ENCODE measurements at places on chromosomes 11 and 22. TPM values are rescaled to one million over a fixed set of nuclear protein-coding genes. Genes with fewer than 3 reads are reported as not detected.
A peak's percentile ranks its signal among the peaks of the same experiment; 100 is the strongest.

GRCh38 chr22:43126501-43127165 lies 16.1 kb downstream of the BIK start:
- peaks cover 3% of the 10 kb centered on the region for H3K4me1 ChIP-seq
- no peak overlapping the region for H3K27ac ChIP-seq

DNA sequence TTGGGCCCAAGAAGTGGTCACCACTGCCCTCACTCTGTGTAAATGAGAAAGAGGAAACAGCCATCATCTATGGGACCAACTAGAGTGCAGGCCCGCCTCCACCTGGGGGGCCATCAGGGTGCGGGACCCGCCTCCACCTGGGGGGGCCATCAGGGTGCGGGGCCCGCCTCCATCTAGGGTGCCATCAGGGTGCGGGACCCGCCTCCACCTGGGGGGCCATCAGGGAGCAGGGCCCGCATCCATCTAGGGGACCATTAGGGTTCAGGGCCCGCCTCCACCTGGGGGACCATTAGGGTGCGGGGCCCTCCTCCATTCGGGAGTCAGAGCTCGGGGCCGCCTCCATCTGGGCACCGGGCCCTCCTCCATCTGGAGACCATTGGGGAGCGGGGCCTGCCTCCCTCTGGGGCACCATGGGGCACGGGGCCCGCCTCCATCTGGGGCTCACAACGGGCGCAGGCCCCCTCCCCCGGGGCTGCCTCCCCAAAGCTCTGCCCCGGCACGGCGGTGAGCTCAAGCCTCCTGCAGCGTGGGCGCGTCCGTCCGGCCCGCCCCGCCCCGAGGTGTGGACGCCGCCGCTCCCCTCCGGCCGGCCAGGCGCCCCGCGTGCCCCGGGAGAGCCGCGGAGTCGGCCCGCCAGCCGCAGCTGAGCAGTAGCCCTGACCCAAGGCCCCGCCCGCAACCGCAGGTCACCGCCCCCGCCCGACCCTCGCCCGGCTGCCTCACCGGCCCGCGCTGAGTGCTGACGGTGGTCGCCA lies 512 bp downstream of the TOLLIP start:
- no peak overlapping the region for H3K27ac ChIP-seq
- H3K4me1 ChIP-seq = peaks cover 29% of the 10 kb centered on the region
- peak; percentile 54 for DNase-seq
- peak overlapping the region; percentile 44 for H3K4me3 ChIP-seq
- peaks cover 19% of the 10 kb centered on the region for H3K36me3 ChIP-seq

DNA sequence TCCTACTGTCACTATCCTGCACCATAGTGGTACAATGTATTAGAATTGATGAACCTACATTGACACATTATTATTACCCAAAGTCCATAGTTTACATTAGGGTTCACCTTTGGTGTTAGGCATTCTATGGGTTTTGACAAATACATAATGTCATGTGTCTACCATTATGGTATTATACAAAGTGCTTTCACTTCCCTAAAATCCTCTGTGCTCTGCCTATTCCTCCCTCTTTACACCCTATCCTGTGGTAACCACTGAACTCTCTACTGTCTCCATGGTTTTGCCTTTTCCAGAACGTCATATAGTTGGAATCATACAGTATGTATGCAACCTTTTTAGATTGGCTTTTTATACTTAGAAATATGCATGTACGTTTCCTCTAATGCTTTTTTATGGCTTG lies 51.5 kb downstream of the CCDC15 start:
- H3K36me3 ChIP-seq = peaks cover 55% of the 10 kb centered on the region
- no peak overlapping the region for H3K27ac ChIP-seq
- H3K27me3 ChIP-seq = no peaks in the 10 kb centered on the region
- H3K4me1 ChIP-seq = no peaks in the 10 kb centered on the region
- no peak for DNase-seq

DNA sequence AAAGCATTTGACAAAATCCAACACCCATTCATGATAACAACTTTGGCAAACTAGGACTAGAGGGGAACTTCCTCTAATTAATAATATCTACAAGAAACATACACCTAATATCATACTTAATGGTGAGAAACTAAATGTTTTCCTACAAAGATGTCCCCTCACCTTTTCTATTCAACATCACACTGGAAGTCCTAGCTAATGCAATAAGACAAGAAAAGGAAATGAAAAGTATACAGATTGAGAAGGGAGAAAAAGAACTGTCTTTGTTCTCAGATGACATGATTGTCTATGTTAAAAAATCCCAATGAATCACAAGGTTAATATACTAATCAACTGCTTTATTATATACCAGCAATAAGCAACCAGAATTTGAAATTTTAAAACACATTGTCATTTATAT lies 52.4 kb downstream of the C11orf65 start:
- DNase-seq = no peak
- no peaks in the 10 kb centered on the region for H3K27me3 ChIP-seq
- no peak overlapping the region for H3K4me3 ChIP-seq
- H3K27ac ChIP-seq = no peak overlapping the region

DNA sequence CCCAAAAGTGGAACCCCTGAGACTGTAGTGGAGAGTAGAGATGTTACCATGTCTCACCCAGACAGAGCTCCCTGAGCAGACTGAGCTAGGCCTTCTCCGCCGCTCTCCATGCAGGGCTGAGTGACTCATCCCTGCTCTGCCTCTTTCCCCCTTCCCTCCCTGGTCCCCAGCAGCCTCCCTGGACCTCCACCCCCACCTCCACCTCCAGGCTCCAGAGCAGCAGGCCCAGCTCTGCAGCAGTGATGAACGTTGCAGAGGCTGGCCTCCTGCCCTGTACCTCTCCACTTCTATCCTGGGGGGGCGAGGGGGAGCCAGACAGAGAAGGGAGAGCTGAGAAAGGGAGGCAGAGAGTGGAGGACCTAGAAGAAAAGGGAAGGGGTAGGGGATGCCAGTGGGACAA lies 19.3 kb upstream of the ARAP1 start:
- H3K4me3 ChIP-seq = no peak overlapping the region
- no peak for DNase-seq
- H3K27ac ChIP-seq = no peak overlapping the region
- peaks cover 4% of the 10 kb centered on the region for H3K4me1 ChIP-seq

- no peak overlapping the region for H3K4me3 ChIP-seq
- H3K27ac ChIP-seq = no peak overlapping the region
- no peak for DNase-seq
These were observed 97.2 kb downstream of the PIWIL4 start for GRCh38 chr11:94664346-94664745.

- no peaks in the 10 kb centered on the region for H3K36me3 ChIP-seq
- DNase-seq = no peak
- no peak overlapping the region for H3K4me3 ChIP-seq
- no peak overlapping the region for H3K27ac ChIP-seq
These were observed 189.6 kb downstream of the ADAMTS15 start for GRCh38 chr11:130638033-130638432.

DNA sequence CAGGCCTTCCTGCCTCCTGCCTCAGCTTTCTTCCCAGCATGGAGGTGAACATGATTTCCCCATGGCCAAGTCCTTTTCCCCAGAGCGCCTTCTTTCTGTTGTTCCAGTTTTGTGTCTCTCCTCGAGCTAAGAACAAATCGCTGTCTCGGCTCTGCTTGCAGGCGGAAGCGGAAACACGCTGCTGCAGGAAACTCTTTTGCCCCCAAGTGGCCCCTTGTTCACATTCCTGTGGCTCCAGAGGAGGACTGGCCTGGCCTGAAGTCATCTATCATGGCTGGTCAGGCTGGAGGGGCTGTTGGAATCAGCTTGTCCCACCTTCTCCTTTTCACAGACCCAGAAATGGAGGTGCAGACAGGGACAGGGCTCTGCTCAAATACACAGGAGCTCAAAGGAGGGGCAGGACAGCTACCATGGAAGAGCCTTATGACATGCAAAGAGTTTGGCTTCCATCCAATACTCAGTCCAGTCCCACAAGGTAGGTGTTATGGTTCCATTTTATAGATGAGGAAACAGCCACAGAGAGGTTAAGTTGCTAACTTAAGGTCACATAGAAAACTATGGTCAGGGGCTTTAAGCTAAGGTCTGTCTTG lies 182.2 kb upstream of the SYT13 start:
- H3K4me3 ChIP-seq = no peak overlapping the region
- no peak for DNase-seq
- H3K27me3 ChIP-seq = peaks cover 3% of the 10 kb centered on the region
- no peak overlapping the region for H3K27ac ChIP-seq
- no peaks in the 10 kb centered on the region for H3K4me1 ChIP-seq

GRCh38 chr11:11959601-11960000 lies 48.8 kb downstream of the DKK3 start:
- H3K36me3 ChIP-seq = peaks cover 25% of the 10 kb centered on the region
- no peak overlapping the region for H3K4me3 ChIP-seq
- H3K27me3 ChIP-seq = peaks cover 6% of the 10 kb centered on the region
- no peak for DNase-seq

- H3K27me3 ChIP-seq = no peaks in the 10 kb centered on the region
- peaks cover 11% of the 10 kb centered on the region for H3K36me3 ChIP-seq
- no peak overlapping the region for H3K4me3 ChIP-seq
- DNase-seq = no peak
- no peak overlapping the region for H3K27ac ChIP-seq
- peaks cover 2% of the 10 kb centered on the region for H3K4me1 ChIP-seq
These were observed 2.5 kb downstream of the TPP1 start for GRCh38 chr11:6616596-6617250.

- no peak overlapping the region for H3K27ac ChIP-seq
- no peaks in the 10 kb centered on the region for H3K27me3 ChIP-seq
- DNase-seq = no peak
- no peaks in the 10 kb centered on the region for H3K36me3 ChIP-seq
These were observed 269.9 kb downstream of the TBC1D22A start for GRCh38 chr22:47032091-47032943.

The MS4A12 gene
- not detected for total RNA-seq

The MN1 gene
- 0.14 TPM for total RNA-seq

The RTN4R gene
- 2.5 TPM for total RNA-seq

The P2RX3 gene
- not detected for total RNA-seq

The OR2D2 gene
- total RNA-seq = not detected

The OR8A1 gene
- total RNA-seq = not detected
